ENCODE measurements at places on chromosomes 7 and 10.
A peak's percentile ranks its signal among the peaks of the same experiment; 100 is the strongest.

DNA sequence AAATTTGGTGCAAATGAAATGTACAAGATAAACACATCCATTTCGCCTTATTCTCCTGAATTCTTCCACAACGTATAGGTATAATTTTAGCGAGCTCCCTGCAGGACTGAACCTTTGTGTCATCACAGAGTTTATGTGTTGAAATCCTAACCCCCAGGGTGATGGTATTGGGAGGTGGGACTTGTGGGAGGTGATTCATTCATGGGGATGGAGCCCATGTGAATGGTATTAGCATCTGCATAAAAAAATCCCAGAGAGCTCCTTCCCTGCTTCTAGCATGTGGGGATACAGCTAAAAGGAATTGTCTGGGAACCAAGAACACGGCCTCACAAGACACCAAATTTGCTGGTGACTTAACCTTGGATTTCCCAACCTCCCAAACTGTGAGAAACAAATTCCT lies 741.4 kb upstream of the VSTM2A start:
- ATAC-seq: no peak

GRCh38 chr7:3497796-3498195 lies 196.7 kb downstream of the SDK1 start:
- ATAC-seq: no peak

GRCh38 chr10:80413271-80413996 lies 5.1 kb downstream of the PRXL2A start:
- peak; percentile 90 for ATAC-seq

GRCh38 chr7:35726654-35727053 lies 31.7 kb upstream of the HERPUD2 start:
- ATAC-seq: no peak

- no peak for ATAC-seq
Measured at GRCh38 chr10:113169853-113170460, 219.9 kb downstream of the TCF7L2 start.

DNA sequence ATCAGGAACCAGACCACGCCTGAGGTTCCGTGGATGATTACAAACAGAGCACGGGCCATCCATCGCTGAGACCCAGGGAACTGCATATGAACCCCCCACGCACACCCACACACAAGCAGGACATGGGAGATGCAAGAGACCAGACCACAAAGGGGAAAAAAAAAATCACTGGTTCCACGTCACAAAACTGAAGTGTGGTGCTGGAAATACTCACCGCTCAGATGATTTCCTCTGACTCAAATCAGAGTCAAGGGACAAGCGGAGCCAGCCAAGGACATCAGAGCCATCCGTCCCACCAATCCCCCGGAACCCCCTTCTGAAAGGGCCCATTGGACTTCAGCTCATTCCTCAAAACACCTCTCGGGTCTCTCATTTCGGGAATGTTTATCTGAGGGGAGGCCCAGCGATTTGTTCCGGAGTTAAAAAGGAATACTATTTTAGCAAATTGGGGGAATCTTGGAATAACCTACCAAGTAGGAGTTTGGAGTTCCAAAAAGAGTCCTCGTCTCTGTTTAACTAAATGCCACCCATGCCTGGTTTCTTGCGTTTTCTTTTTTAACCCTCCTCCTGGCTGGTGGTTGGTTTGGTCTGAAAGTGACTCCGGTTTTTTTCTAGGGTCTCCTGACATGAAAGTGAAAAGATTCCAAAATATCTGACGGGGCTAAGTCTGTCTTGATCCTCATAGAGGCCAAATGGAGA lies 15.0 kb downstream of the SNX8 start:
- ATAC-seq: peak; percentile 50

DNA sequence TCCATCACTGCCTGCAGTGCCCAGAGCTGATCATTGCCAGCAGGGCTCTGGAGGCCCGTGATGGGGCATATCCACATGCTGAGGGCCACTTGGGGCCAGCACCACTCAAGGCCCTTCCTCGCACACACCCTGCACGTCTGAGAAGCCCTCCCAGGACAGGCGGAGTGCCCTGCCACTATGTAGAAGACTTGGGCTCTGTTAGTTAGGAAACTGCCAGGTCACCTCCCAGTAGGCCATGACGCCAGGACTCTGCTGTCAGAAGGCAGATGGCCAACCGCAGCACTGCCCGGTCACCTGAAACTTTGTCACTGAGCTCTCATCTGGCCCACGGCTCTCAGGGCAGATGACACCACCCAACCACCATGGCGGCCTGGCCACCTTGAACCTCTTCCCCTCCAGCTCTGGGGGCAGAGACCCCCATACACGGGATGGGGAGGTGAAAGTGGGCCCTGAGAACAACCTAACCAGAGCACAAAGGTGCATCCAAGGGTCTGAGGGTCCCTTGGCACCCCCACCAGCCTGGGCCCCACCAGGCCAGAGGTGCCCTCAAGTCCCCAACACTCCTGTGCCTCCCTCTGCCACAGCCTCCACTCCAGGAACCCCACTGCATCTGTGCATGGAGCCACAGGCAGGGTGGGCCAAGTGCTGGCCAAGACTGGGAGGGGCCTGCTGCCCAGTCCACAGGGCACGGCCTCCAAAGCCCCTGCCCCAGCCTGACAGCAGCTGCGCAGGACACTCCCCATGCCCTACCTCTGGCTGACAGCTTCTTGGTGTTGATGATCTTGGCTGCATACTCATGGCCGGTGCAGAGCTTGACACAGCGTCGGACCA lies 41.8 kb downstream of the CAMK2B start:
- ATAC-seq: no peak

GRCh38 chr7:128458956-128459355 lies 3.3 kb downstream of the HILPDA start:
- ATAC-seq: no peak

DNA sequence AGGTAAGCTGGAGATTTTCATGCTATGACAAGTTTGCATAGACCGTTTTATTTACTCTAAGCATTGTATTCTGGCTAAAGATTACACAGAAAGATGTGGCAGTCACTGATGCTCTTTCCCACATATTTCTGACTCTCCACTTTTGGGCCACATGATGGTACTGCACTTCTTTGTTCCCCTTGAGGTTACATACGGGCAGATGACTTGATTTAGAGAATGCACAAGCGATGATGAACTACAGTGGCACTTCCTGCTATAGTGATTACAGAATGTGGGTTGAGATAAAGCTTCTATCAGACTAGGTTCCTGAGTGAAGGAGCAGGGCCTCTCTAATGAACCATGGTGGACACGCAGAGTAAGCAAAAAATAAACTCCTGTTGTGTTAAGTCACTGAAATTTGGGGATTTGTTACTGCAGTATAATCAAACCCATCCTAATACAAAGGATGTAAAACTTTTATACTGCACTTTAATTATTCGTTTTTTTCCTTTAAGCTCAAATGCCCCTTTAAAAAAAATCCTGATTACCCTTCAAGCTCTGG lies 177.9 kb downstream of the TAX1BP1 start:
- ATAC-seq: peak; percentile 22

DNA sequence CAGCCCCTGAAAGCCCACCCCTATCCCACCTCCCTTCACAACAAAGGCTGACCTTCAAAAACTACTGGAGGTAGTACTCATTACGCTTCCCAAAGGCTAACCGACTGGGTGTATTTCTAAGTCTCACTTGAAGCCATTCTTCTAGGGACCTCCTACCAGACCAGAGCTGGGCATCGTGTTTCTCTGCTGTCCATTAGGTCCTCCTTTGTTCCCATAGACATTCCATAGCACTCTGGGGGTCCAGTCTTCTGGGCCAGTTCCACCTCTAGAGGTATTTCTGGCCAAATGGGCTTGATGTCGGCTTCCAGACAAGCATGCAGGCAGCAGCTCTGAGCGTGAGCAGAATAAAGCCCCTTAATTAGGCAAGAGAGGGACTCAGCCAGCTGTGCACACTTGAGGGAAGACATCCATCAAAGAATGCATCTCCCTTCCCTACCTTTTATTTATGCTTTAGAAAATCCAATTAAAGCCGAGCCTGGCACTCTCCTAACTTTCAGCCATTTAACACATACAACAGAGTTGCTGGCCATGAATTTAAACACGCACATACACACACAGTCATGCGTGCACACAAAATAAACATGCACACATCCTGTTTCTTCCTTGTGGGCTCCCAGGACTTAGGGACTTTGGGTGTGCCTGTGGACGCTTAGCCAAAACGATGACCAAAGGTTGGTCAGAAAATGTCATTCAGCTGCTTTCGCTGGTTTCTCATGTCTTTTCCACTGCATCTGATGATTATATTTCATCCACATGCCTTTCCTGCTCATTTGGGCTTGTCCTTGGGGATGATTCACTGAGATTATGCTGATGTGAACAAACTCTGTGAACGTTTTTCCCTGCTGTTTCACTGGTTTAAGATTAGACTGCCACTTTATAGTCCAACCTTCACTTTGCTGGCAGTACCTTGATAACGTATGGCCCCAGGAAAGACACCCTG lies 362.0 kb upstream of the NFE2L3 start:
- no peak for ATAC-seq

GRCh38 chr7:424301-424935 lies 95.2 kb downstream of the PDGFA start:
- ATAC-seq: no peak

- ATAC-seq: no peak
Measured at GRCh38 chr10:108014145-108014901, 849.8 kb upstream of the SORCS1 start.

- no peak for ATAC-seq
Measured at GRCh38 chr7:91326516-91327199, 62.4 kb downstream of the FZD1 start.

All from esophagus mucosa (tissue), 1 donor.